Left kidney (tissue), 8 donors: ENCODE measurements at places on chromosomes 2 and 18. TPM values are rescaled to one million over a fixed set of nuclear protein-coding genes. Genes with fewer than 3 reads are reported as not detected.

SULT1C2 gene
- 89.6 TPM for polyA plus RNA-seq

GRHL1 gene
- 7.2 TPM for polyA plus RNA-seq

GRCh38 chr2:223854741-223855140, 17.4 kb upstream of the AP1S3 start:
- DNase-seq = no peak

DNA sequence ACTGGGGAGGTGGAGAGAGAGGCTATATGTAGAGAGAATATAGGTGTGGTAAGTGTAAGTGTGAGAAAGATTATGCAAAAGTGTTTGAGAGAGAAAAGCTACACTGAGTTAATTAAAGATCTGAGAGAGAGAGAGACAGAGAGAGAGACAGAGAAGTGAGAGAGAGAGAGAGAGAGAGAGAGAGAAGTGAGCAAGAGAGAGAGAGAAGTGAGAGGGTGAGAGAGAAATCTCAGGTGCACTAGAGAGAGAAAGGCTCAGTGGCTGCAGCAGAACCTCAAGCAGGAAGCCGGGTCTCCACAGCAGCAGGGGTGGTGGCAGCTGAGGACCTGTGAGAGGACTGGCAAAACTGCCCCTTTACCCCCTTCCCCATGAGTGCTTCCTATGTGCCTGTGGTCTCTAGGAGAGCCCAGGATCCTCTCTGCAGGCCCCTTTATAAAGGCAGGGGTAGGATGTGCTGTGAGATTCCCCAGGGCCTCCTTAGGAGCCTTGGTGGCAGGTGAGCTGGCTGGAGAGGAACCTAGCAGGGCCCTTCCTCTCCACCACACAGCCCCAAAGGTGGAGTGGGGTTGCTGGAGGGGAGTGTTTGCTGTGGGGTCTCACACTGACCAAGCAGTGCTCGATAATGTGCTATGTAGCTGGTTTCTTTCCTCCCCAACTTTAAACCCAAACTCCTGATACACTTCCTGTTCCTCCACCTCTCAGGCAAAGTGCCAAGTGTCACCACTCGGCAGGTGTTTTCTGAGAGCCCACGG, 52.6 kb downstream of the SLC4A5 start:
- no peak for DNase-seq

DNA sequence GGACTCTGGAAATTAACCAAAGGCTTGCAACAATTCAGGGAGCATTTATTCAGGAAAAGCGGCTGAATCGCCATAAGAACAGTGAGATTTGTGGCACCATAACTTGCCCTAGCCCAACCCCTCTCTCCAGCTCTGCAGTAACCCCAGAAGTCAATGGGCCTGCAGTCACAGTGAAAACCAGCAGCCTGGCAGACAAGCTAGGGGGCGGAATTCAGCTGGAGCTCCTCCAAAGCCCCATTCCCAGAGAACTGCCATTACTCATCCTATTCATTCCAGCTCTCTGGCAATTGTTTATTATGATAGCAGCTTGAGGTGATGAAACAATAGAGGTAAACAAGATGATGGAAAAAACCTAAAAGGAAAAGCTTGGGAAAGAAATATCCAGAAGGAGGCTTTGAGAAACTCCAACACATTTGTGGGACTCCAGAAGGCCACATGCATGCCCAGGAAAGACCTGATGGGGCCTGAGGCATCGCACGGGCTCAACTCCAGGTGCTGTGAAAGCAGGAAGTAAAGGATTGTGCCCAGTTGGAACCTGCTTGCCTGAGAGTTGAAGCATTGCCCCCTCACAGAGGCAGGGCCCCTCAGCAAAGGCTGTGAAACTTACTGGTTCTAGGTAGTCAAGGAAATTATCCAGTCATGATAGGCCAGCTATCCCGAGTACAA, 126.7 kb downstream of the TWIST2 start:
- no peak for DNase-seq

MYOM1 gene
- polyA plus RNA-seq = 8.3 TPM

- DNase-seq = no peak
Observed at GRCh38 chr2:112627060-112628040, 18.4 kb upstream of the SLC20A1 start.

PTRHD1 gene
- polyA plus RNA-seq = 33.7 TPM

DNA sequence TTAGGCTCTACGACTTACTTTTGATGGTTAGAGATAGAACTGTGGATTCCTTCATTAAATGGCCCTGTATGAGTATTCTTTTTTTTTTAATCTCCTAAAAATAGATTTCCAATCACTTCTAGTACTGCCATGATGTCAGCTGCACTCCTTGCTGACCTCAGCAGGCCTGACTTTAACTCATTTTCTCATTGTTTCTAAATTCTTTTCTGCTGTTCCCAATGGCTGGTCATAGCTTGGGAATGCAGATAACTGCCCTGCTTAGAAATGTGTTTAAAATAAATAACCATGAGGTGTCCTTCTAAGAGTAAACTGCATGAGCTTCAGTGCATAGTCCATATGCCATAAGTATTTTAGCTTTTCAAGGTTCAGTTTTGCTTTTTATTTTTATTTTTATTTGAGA, 15.7 kb downstream of the CCDC85A start:
- DNase-seq = no peak

PMAIP1 gene
- polyA plus RNA-seq = 3.6 TPM

FKBP1B gene
- 10.0 TPM for polyA plus RNA-seq

- no peak for DNase-seq
Observed at GRCh38 chr2:237196866-237197618, 111.4 kb downstream of the COPS8 start.

AGXT gene
- 0.12 TPM for polyA plus RNA-seq

- DNase-seq = no peak
Observed at GRCh38 chr2:113863144-113863543, 26.7 kb upstream of the ACTR3 start.

PLEK gene
- polyA plus RNA-seq = 4.7 TPM

GRCh38 chr18:25282896-25283703, 68.9 kb downstream of the ZNF521 start:
- DNase-seq = no peak

DNA sequence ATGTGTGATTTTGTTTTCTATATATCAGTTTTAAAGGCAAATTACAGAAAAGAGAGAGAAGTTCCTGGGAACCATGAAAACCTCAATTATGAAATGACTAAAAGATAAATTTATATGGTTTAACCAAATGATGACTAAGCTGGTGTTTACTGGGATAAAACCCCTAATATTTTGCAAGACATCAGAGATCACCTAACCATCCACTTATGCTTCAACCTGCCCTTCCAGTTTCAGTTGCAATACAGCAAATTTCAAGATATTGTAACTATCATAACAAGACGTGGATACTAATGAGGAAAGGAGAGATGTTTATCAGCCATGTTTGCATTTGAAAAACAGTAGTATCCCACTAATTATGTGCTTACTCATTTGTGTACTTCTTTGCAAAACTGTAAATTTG, 108.2 kb downstream of the GAREM1 start:
- DNase-seq = no peak

GRCh38 chr2:182066400-182067087, 80.9 kb downstream of the PPP1R1C start:
- no peak for DNase-seq

SP3 gene
- polyA plus RNA-seq = 129 TPM

DNA sequence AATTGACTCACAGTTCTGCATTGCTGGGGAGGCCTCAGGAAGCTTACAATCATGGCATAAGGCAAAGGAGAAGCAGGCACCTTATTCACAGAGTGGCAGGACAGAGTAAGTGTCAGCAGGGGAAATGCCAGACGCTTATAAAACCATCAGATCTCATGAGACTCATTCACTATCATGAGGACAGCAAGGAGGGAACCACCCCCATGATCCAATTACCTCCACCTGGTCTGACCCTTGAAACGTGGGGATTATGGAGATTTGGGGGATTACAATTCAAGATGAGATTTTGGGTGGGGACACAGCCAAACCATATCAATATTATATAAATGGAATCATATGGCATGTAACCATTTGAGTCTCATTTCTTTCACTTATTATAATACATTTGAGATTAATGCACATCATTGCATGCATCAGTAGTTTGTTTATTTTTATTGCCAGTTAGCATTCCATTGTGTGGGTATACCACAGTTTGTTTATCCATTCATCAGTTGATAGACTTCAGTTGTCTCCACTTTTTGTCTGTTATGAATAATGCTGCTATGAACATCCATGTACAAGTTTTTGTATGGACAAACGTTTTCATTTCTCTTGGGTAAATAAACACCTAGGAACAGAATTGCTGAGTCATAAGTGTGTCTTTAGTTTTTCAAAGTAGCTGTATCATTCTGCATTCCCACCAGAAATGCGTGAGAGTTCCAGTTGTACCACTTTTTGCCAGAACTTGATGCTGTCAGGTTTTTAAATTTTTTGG, 5.8 kb upstream of the SRBD1 start:
- DNase-seq = no peak

SP9 gene
- not detected for polyA plus RNA-seq

- no peak for DNase-seq
Observed at GRCh38 chr18:80124131-80124530, 15.1 kb downstream of the ADNP2 start.

DNA sequence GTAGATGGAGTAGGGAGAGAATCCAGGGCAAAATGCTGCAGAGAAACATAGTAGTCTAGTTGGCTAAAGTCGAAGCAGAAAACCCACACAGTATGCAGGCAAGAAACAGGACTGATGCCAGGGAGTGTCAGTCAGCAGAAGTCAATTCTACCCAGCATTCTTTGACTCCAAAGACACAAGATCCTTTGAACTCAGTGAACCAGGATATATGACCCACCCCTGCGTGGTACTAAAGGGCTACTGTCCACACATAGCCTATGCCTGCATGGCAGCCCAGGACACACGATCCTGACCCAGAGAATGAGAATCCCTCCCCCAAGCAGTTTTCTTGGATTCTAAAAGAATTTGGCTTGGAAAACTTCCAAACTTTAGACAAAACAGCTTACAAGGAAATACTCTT, 42.5 kb downstream of the ALK start:
- DNase-seq = peak; percentile 7

DNA sequence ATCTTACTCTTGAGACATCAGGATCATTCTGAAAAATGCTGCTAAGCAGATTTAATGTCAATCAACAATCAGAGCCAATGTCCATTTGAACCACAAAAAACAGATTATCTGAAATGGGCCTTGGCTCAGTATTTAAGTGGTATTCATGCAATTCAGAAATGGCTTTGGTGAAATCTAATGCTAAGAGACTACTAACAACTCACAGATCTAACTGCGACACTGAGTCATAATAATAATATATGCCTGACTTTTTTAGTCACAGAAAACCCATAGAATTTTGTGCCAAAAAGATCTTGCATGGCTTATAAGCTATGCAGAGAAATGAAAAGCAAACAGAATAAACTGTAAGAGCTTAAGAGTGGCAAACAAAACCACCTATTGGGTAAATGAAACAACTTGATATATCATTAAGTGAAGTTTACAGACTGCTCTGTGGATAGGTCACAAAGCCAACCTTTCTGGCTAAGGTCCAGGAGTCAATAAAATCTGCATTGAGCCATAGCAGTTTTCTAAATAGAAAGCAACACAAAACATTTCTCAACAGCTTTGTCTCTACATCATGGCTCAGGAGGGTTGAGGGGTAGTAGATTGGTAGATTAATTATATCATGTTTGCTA, 234.3 kb downstream of the LRATD1 start:
- DNase-seq = no peak

- DNase-seq = no peak
Observed at GRCh38 chr2:193228276-193228675, 1033.5 kb upstream of the TMEFF2 start.

- no peak for DNase-seq
Observed at GRCh38 chr2:174566871-174567270, 30.7 kb downstream of the WIPF1 start.

RNF181 gene
- polyA plus RNA-seq = 121 TPM
